ENCODE measurements at places on chromosomes 7 and 10. TPM values are rescaled to one million over a fixed set of nuclear protein-coding genes. Genes with fewer than 3 reads are reported as not detected.

The AGAP6 gene
- 27.6 TPM for total RNA-seq

The CARD11 gene
- 120 TPM for total RNA-seq

The PDE6C gene
- total RNA-seq: not detected

GRCh38 chr10:113620511-113620910 is 43.3 kb downstream of the NRAP start:
- DNase-seq: no peak

DNA sequence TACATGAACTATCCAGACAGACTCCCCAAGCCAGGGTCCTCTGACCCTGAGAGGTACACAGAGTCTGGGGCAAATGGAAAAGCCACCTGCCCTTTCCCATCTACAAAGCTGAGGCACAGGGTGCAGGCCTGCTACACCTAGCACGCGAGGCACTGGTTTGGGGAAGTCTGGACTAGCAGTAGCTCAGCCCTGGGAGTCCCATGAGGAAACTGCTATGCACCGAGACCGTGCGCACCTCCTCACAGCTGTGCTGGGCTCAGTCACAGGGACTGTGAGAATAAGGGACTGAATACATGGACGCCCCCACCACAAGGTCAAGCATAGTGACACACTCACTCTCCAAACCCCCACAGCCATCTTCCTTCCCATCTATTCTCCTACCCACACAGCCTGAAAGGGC is 8.2 kb downstream of the MAT1A start:
- DNase-seq: no peak
